ENCODE measurements at places on chromosomes 11 and 22.

DNA sequence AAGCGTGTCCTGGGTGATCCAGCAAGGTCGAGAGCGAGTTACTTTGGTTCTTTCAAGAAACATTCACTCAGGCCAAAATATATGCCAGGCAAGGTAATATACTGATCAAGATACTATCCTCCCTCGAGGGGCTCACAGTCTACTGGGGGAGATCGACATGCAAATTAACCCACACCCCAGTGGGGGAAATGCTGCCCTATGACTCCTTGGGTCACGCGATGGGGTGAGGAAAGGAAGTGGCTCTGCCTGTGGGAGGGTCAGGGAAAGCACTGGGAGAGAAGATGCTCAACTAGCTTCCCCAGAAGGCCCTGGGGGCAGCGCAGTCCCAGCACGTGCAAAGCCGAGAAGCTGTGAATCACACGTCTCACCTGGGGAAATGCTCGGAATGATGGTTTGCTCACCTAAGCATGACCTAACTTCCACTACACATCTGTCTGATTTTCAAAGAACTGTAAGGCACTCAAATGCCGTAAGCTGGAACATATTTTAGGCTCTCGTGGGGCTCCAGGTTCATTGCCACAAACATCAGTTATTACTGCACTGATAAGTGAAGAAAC lies 130.7 kb downstream of the RCN1 start:
- no peak for DNase-seq

DNA sequence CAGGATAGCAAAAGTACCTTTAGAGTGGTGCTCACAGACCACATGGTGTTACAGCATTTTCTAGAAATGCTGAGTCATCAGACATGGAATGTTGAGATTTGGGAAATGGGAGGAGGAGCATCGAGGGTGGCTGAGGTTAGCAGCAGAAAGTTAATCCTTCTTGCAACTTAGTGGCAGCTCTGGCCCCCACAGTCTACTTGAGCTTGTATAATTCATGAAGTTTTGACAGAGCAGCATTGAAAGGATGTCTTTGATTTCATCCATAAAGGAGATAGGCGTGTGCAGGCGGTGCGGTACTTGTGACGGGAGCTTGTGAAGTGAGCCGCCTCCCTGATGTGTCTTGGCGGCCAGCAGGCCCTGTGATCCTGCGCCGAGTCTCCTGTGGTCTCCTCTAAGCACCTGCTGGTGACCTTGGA lies 330.5 kb downstream of the TBC1D22A start:
- DNase-seq, result peak; percentile 61

GRCh38 chr11:8202516-8203413 lies 33.9 kb upstream of the RIC3 start:
- no peak for DNase-seq

DNA sequence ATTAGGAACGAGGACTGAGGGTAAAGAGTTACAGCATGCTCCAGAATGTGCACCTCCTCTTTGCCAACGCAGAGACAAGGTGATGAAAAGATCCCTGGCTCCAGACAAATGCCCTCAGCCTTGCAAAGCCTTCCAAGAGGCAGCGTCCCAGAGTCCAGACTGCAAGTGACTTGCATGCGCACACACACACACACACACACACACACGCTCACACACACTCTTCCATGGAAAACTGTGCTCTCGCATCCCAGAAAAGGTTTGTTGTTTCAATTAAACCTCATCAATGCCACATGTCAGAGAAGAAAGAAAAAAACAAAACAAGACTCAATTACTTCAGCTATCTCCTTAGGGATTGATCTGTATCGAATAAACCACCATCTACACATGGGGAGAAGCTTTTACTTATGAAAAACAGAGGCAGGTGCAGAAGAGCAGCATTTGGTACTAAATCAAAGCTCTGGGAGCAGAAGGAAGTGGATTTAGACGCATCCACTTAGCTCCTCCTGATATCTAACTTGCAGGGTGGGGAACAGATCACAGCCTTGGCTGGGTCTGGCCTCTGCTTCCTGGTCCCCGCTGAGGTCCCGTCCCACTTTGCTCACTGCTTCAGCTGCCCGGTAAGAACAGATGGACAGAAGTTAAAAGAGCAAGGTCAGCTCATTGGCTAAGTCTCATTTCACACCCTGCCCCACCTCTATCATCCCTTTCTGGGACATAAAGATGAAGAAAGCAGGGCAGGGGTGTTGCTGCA lies 249.8 kb upstream of the BLID start:
- no peak for DNase-seq

DNA sequence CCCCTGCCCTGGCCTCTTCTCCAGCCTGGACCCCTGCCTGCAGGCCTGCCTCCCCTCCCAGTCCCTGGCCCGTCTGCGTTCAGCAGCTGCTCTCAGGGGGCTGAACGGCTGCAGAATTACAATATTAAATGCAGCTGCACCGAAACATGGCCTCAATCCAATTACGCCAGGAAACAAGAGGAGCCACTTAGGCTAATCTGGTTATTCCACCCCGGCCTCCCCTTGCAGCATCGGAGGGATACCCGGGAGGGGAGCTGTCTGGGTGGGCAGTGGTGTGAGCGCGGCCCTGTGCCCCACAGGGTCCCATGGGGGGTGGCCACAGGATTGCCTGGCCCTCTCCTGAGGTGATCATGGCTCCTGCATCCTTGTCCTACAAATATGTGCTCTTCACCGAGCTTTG lies 42.6 kb downstream of the FLRT1 start:
- DNase-seq, result no peak

- DNase-seq, result no peak
Measured at GRCh38 chr11:131447277-131447815, 76.9 kb downstream of the NTM start.

- DNase-seq, result no peak
Measured at GRCh38 chr22:36008565-36008964, 20.1 kb downstream of the RBFOX2 start.

DNA sequence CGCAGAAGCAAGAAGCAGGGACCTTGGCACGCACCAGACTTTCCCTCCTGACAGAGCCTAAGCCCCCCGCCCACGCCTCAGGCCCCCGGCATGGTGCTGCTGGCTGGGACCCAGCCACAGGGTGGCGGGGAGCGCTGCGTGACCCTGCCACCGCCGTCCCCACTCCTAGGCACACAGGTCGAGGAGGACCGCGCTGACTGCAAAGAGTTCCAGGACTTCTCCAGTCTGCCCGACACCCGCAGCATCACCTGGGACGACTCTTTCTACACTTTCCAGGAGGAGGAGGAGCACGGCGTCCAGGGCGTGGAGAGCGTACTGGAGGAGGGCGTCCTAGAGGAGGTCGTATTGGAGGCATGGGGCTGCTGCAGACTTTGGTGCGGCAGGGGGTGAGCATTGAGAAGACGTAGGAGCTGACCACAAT lies 103.7 kb downstream of the TRIM51G start:
- no peak for DNase-seq

DNA sequence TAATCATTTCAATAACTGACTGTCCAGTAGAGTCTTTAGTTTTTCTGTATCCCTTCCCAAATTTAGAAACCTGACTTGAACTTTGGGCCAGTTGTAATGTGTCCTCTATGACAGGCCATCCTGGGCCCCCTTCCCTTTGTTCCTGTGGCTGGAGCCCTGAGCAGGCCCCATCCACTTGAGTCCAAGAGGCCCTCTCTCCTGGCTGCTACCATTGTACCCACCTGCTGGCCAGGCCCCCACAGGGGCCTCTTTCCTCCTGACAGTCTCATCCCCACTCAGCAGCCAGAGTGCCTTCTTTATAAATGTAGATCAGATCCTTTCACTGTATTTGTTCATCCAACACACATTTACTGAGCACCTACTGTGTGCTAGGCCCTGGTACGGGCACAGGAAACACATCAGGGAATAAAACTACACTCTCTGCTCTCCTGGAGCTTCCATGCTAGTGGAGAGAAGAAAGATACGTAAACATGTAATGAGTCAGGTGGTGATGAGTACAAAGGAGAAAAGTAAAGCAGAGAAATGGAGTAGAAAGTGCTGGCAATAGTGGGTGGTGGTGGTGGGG lies 2.7 kb upstream of the LRP5 start:
- peak; percentile 23 for DNase-seq

GRCh38 chr11:114158421-114158820 lies 98.9 kb downstream of the ZBTB16 start:
- no peak for DNase-seq

GRCh38 chr11:116946414-116946813 lies 109.0 kb upstream of the APOA1 start:
- peak; percentile 15 for DNase-seq

DNA sequence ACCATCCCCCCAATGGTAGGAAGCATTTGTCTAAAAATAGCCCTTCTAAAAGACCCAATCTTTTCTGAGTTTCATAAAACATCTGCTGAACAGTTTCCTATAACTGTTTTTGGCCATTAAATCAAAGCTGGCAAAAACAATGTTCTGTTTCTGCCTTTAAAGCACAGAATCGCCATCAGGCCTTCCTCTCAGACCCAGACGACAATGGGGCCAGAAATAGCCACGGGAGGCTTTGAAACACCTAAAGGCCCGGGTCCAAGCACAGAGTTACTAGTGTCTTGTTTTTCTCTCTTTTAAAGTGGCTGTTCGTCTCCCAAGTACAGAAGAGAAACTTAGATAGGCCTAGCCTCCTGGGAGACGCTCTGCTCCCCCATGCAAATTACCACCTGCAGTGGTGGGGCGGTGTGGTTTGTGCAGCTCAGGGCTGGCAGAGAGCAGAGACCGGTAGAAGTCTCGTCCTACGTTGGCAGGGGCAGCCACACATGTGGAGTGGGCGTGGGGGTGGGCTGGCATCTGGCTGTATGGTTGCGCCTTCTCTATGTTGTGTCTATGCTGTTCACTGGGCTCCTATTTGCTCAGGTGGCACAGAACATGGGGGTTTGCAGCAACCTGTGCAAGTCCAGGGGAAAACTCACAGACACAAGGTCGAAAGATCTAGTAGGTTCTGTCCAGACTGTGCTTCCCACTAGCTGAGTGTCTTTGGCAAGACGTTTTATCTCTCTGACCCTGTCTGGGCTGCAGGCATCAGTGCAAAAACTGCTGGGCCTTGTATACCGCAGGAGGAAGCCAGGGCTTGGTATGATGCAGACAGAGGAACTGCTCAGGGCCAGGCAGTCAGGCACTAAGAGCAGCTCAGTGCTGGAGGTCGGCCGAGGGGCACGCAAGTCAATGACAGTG lies 23.6 kb upstream of the ETS1 start:
- DNase-seq, result no peak

GRCh38 chr11:67465189-67465510 lies 3.9 kb downstream of the TMEM134 start:
- no peak for DNase-seq

DNA sequence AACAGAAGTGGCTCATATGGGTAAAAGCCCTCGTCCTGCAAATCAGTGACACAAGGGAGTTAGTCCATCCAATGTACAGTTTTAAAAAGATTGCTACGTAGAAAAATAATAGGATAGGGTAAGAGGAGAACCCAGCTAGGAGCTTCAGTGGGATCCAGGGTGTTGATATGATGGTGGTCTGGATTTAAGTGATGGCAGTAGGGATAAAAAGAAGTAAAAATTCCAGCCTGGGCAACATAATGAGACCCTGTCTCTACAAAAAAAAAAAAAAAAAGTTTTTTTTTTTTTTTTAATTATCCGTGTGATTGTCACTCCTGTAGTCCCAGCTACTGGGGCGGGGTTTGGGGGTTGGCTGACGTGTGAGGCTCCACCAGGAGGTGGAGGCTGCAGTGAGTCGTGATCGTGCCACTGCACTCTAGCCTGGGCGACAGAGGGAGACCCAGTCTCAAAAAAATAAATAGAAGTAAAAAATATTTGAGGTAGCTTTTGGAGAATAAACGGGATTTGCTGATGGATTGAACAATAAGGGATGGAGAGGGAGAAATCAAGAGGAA lies 7.0 kb upstream of the L3MBTL2 start:
- DNase-seq, result peak; percentile 55

- DNase-seq, result peak; percentile 89
Measured at GRCh38 chr11:68257477-68258362, 14.1 kb downstream of the C11orf24 start.

GRCh38 chr11:92204731-92205130 lies 19.9 kb upstream of the FAT3 start:
- no peak for DNase-seq

DNA sequence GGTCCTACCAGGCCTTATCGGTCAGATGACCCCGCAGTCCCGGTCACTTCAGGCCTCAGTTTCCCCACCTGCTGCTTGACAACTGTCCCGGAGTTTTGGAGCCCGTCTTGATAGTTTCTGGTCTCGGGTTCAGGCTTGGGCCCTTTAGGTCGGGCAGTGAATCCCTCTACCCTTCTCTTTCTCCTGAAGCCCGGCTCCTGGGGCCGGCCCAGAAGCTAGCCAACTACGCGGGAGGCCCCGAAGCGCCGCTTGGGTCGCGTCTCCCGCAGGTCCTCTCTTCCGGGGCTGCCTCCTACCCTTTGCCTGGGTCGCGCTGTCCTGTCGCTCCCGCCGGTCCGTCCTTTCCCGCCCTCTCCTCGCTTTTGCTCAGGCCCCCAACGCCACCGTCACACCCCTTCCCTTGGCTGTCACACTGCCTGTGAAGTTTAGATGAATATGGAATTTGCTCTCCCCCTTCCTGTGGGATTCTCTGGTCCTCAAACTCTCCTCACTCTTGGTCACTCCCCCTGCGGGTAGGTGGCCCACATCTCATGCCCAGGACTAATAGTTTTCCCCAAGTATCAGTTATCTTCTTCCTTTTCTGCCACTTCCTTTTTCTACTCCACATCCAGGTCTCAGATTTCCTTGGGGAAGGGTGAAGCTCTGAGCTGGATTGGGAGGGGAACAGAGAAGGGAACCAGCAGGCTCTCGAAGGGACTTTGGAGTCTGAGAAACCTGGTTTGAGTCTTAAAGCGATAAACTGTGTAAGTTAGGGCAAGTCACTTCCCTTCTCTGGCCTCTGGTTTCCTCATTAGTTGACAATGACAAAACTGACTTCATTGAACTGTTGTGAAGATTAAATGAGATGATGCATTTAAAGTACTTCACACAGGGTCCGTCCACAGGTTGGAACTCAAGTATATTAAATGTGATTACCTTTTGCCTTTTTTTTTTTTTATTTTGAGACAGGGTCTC lies 790 bp downstream of the RAB1B start:
- peak; percentile 70 for DNase-seq

GRCh38 chr22:45314054-45314721 lies 4.5 kb downstream of the FAM118A start:
- DNase-seq, result no peak

GRCh38 chr22:19406846-19407245 lies 24.7 kb downstream of the HIRA start:
- no peak for DNase-seq
